Kidney tubule cell (primary cell): ENCODE measurements at places on chromosomes 1 and 21.
A peak's percentile ranks its signal among the peaks of the same experiment; 100 is the strongest.

GRCh38 chr1:21702780-21703179 is 33.6 kb upstream of the RAP1GAP start:
- DNase-seq = no peak

DNA sequence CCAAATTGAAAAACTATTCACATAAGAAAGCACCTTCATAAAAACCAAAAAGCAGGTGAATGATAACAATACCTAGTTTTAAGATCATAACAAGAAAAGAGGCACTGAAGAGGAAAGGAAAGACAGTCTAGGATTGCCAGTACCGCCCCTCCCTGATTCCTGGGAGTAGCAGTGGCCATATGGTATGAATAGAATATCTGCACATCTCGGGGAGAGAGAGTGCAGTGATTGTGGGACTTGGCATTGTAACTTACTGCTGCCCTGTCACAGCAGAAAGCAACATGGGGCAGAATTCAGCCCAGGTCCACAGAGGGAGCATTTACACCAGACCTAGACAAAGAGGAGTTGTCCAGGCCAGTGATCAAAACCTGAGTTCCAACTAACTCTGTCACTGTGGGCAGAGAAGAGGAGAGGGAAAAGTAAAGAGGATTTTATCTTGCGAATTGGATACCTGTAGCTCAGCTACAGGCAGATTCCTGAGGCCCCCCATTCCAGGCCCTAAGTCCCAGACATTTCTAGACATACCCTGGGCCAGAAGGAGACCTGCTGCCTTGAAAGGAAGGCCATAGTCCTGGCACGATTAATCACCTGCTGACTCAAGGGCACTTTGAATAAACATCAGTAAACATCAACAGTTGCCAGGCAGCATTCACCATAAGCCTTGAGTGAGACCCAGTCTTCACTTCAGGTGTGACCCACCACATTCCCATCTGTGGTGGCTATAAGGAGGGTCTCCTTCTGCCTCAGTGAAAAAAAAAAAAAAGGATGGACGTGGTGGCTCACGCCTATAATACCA is 397.5 kb downstream of the TGFB2 start:
- DNase-seq = peak; percentile 69

GRCh38 chr21:25509862-25510261 is 97.4 kb downstream of the MRPL39 start:
- peak; percentile 12 for DNase-seq

GRCh38 chr1:224262373-224263054 is 67.5 kb downstream of the NVL start:
- no peak for DNase-seq

- DNase-seq = no peak
These were observed 153.3 kb downstream of the PTPRU start for GRCh38 chr1:29389533-29390041.

GRCh38 chr1:218409946-218410510 is 64.9 kb downstream of the TGFB2 start:
- no peak for DNase-seq

- DNase-seq = no peak
These were observed 95.3 kb upstream of the KIAA0040 start for GRCh38 chr1:175287849-175288248.

GRCh38 chr1:226937940-226938725 is 2.0 kb upstream of the COQ8A start:
- DNase-seq = no peak

- DNase-seq = peak; percentile 44
These were observed 3.8 kb downstream of the UTP25 start for GRCh38 chr1:209831615-209832014.

DNA sequence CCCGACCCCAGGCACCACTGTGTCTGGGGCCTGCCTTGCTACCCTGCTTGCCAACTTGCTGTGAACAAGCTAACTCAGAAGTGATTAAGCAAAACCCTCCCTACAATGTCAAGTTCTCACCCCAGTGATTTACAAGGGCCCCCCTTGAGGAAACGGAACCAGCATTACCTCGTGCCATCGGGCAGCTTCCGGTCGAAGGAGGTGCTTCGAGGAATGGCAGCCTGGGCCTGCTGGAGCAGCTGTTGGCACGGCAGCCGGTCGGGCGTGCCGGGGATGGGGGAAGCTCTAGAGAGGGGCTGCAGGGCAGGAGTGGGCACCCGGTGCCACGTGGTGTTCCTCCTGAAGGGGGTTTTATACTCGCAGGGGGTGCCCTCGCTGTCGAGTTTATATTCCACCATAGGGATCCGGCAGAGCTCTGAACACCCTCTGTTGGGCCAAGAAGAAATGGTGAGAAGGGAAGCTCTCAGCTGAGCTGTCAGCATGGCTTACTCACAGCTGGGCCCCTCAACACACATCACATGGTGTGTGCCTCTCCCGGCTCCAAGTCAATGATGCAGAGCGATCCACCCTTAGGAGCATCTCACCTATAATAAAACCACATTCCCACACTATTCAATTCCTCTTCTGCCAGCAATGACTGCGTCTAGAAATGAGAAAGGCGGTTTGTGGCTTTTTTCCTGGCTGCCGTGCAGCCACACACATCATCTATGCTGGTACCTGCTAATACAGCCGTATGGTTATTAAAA is 184.4 kb downstream of the SIPA1L2 start:
- peak; percentile 91 for DNase-seq

- peak; percentile 64 for DNase-seq
These were observed 2.1 kb downstream of the PFKL start for GRCh38 chr21:44301961-44302406.

DNA sequence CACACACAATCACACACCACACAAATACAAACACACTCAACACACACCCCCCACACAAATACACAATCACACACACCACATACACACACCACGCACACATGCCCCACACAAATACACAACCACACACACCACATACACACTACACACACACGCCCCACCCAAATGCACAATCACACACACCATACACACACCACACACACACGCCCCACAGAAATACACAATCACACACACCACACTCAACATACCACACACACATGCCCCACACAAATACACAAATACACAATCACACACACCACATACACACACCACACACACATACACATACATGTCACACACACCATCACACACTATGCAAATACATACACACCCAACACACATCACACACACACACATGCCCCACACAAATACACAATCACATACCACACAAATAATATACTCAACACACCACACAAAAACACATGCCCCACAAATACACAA is 50.2 kb downstream of the PRDM15 start:
- no peak for DNase-seq

GRCh38 chr21:42654179-42654912 is 925 bp downstream of the PDE9A start:
- peak; percentile 31 for DNase-seq

DNA sequence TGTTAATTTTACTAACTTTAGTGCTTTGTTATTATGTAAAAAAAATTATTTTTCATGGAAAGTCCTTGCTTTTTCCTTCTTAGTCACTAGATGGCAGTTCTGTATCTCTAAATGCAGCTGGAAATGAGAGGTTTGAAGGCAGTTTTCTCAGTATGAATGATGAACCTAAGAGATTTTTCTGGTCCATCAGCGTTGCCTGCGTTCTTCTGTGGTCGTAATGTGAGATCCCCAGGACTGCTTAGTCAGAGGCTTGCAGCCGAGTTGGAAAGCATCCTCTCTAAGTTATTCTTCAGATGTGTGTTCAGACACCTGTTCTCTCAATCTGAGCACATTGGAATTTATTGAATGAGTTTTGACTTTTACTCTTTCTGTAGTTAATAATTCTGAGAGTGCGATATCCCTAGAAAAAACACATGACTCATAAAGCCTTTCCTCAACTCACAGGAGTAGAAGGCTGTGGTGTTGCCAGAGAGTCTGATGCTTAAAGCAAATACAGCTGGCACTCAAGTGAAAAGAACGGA is 99.3 kb downstream of the FMN2 start:
- peak; percentile 91 for DNase-seq
